Epithelial cell of esophagus (primary cell): ENCODE measurements at places on chromosomes 7 and 10.

DNA sequence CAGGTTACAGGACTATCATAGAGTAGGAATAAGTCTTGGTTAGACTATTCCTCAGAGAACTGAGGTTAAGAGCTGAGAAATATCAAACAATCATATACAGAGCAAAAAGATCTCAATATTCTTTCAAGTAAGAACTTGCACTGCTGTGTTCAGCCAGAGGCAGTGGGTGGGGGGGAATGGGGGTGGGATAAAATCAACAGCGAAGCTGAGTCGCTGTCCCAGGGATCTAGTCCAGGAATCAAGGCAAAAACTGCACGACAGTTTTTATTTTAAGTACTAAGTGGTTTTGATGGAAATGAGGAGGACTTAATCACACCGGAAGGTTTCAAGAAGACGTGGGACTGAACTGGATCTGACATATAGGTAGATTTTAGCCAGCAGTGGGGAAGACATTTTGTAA, 159.1 kb downstream of the SRPK2 start:
- peak; percentile 68 for DNase-seq

GRCh38 chr10:120505866-120506265, 48.8 kb downstream of the PLPP4 start:
- peak; percentile 41 for DNase-seq

- DNase-seq = no peak
Observed at GRCh38 chr10:21057989-21058388, 160.9 kb upstream of the NEBL start.

GRCh38 chr10:130127364-130128061, 8.7 kb upstream of the GLRX3 start:
- DNase-seq = peak; percentile 78

GRCh38 chr10:101835362-101835761, 8.2 kb downstream of the KCNIP2 start:
- DNase-seq = no peak

DNA sequence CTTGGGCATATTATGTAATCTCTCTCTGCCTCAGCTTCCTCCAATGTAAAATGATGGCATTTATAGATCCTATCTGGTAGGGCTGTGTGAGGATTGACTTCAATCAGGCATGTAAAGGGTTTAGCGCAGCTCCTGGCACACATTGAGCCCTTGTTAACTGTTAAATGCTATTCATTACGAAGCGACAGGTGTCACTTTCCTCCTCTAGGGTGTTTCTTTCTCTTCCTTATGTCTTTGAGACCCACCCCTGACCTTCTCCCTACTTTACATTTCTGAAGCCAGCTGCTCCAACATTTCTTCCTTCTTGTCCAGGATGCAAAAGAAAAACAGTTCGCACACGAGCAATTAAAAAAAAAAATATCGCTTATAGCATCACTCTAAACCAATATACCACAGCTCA, 5.7 kb upstream of the R3HCC1L start:
- no peak for DNase-seq

DNA sequence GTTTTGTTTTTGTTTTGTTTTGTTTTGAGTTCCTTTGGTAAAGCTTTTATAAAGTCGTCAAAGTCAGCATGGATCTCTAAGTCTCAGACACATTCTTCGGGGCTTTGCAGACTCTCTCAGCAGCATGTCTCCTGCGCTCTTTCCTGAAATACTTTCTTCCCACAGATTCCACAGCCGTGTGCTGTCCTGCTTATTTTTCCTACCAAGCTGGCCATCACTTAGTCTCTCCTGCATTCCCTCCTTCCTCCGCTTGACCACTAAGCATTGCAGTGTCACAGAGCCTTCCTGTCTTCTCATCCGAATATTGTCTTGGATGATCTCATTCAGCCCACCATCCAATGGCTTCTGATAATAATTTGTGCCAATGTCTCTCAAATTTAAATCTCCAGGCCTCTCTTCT, 434.3 kb upstream of the C7orf33 start:
- DNase-seq = no peak

DNA sequence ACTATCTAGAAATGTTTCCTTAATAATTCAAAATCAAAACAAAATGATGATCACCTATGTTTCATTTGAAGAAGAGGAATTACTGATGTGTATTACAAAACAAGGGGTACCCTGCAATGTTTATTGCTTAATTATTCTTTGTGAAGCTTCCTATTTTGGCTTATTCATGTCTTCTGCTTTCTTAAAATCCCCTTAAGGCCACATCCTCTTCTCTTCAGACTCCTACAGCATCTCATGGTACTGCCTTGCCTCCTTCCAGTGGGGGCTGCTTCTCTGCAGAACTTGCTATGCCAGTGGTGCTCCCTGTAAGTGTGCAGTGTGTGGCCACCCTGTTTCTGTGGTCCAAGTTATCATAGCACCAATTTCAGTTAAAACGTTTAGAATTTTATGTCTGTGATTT, 35.0 kb downstream of the CCDC146 start:
- no peak for DNase-seq

DNA sequence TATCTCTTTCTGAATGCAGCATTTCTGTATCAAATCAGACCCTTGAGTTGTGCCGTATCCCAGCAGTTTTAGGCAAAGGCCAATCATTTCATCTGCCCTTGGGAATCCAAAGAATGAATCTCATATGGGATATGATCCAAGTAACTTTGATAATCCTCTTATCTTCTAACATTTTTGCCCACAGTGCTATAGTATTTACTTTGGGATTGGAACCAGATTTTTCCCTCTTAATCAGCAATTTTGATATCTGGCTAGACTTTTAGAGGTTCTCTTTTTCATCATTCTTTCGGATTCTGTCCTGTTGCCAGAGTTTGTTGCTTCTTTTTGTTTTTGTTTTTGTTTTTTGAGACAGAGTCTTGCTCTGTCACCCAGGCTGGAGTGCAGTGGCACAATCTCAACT, 118.0 kb downstream of the NRF1 start:
- no peak for DNase-seq

DNA sequence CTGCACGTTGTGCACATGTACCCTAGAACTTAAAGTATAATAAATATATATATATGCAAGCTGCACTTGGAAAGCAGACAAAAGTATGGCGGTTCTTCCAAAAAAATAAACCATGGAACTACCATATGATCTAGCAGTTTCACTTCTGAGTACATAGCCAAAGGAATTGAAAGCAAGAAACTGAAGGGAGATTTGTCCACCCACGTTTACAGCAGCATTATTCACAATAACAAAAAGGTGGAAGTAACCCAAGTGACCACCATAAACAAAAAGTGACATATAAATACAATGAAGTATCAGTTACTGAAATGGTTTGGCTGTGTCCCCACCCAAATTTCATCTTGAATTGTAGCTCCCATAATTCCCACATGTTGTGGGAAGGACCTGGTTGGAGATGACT, 525.3 kb upstream of the CELF2 start:
- DNase-seq = no peak

DNA sequence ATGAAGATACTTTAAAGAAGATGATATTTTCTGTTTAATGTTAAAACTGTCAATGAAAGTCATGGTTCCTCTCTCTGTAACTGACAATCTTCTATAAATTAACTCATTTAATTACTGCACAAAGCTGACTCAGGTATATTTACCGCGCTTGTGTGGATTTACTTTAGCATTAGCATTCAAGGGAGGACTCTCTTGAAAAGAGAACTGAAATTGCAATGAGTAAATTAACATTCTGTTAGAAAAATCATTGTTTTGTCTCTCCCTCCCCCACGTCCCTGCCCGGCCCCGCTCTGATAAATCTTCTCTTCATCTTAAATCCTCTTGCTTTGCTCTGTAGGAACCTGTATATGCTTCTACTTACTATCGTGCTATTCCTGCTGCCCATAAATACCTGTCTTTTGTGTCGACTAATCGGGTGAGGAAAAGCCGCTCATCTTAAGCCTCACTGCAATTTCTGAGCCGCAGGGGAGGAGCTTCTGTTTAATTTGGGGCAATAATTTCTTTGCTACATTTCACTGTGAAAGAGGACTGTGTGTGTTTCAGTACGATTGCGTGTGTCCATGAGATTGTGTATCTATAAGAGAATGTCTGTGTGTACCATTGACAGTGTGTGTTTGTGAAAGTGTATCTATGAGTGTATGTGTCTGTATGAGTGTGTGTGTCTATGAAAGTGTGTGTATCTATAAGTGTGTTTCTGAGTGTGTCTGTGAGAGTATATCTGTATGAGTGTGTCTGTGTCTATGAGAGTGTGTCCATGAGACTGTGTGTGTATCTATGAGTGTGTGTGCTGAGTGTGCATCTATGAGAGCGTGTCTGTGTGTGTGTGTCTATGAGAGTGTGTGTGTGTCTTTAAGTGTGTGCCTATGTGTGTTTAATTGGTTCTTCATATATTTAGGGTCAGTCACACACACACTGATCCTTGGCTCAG, 46.5 kb upstream of the LYZL2 start:
- DNase-seq = no peak

DNA sequence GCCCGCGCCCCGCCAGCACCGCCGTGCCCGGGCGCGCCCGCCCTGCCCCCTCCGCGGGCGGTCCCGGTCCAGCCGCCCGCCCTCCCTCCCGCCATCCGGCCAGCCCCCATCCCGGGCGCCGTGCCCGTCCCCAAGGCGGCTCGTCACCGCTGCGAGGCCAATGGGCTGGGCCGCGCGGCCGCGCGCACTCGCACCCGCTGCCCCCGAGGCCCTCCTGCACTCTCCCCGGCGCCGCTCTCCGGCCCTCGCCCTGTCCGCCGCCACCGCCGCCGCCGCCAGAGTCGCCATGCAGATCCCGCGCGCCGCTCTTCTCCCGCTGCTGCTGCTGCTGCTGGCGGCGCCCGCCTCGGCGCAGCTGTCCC, at the start of gene HTRA1:
TSS of gene HTRA1 (plus strand) at position 187 of the 362 bp plus-strand sequence. CDS start at position 287, 100 bp downstream.
- peak; percentile 69 for DNase-seq

- no peak for DNase-seq
Observed at GRCh38 chr10:69851306-69851705, 49.6 kb downstream of the COL13A1 start.

DNA sequence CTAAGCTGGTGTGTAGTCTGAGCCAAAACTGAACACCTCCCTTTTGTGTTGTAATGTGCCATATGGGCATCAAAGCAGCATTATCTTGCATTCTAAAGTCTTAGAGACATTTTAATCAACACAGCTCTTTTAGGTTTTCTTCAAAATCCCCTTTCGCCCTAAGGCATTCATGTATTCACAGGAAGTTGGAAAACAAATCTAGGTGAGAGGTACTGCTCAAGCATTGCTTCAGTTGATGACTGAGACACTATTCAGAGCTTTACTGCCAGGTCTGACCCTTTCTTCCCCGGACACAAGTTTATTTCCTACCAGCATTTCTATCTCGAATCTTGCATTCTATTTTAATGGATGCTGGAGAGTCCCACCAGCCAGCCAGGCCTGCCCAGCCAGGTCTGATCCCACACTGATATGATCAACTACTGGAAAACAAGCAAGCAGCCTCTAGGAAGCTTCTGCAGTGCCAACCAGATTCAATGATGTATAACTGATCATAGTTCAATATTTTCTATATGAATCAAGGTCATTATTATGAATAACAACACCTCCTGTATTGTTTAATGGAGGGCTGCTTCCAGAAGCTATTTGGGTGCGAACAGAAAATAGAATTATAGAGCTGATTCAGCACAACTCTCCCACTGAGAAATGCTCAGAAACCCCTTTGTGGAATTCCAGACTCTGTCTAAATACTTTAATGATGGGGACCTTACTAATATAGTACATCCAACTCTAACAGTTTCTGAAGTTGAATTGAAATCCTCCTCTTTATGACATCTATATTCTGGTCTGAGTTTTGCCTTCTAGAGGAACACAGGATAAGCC, 4.0 kb upstream of the BRAF start:
- peak; percentile 72 for DNase-seq

- no peak for DNase-seq
Observed at GRCh38 chr7:15128716-15129115, 226.2 kb upstream of the DGKB start.

DNA sequence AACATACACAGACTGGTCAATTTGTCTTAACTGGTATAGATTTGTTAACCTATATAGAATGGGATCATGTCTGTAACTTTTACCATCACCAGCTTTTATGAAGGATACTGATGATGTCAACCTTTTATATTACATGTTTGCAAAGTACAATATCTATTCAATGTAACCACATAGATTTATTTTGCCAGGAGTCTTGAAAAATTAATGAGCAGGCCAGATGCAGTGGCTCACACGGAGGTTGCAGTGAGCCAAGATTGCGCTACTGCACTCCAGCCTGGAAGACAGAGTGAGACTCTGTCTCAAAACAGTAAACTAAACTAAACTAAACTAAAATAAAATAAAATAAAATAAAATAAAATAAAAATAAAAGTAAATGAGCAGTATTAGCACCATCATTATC, 30.0 kb upstream of the PARD3 start:
- DNase-seq = no peak

- no peak for DNase-seq
Observed at GRCh38 chr7:68422281-68422680, 1176.0 kb upstream of the AUTS2 start.

DNA sequence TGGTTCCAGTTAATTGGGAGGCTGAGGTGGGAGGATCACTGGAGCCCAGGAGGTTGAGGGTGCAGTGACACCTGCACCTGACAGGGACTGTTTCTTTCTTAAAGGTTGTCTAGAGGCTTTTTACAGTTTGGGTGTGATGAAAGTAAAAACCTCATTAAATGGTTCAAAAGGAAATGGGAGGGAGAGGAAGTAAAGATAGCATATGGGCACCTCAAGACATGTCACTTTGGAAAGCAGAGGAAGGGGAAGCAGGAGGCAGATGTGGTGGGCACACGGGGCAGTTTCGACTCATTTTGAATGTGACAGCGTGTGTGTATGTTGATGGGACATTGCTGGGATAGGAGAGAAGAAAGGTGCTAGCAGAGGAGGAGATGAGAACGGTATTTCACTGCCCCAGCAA, 203.1 kb downstream of the MLLT10 start:
- DNase-seq = no peak
